ENCODE measurements at places on chromosomes 4 and X.

DNA sequence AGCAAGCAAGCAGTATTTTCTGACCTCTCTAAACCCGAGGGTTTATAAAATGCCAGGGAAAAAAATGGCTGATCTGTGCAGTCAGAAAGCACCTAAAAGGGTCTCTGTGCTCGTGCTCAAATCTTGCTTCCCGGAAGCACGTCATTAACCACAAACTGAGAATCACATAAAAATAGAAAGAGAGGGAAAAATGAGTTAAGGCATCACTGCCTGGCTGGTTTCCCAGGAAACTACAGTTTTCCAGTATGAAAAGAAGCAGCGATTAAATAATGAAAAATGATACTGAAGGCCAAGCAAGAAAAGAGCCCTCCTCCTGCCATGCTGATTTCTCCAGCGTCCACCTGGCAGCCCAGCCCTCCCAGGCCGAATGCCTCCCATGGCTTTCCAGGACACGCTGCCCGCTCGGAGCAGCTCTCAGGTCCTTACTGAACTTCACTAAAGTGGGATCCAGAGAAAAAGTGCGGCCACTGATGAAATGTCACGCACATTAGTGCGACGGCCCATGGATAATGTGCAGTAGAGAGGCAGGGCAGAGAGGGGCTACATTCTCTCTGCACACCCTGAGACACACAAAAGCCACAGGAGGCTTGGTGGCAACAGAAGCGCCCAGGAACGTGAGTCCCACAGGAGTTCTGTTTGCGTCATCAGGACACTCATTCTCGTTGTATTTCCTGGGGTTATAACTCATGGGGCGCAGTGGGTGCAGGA, 80.4 kb downstream of the WFS1 start:
- no peak for DNase-seq

DNA sequence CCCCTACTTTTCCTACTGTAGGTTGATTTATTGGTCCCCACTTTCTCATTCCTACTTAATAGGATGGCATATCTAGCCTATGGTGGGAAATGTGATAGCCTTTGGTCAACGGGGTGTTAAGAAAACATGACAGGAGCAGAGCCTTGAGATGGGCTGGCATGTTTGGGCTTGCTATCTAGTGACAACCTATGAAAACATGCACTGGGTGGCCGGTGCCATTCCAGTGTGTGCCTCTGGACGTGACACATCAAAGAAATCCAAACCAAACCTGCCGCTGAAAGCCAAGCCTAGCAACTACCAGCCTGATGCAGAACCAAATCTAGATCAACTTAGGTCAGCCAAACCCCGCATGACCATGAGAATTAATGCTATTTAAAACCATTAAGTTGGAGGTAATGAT, 317.6 kb downstream of the DMD start:
- no peak for DNase-seq

DNA sequence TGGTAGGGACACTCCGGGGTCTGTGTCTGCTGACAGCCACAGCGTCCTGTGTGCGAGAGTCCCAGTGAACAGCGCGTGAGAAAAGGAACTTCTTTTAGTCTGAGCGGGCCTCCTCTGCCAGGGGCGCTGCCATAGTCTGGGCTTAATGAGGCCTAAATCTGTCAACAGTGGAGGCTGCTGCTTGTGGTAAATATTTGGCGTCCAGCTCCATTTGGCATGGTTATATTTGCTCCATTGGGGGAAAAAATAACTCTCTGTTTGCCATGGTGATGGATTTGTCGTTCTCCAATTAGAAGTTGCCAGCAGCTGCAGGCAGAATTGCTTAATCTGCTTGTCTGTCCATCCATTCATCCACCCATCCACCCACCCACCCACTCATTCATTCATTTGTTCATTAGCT, 71.4 kb upstream of the PSAPL1 start:
- DNase-seq, result no peak

GRCh38 chr4:15068298-15068697, 66.0 kb downstream of the CPEB2 start:
- DNase-seq, result no peak

DNA sequence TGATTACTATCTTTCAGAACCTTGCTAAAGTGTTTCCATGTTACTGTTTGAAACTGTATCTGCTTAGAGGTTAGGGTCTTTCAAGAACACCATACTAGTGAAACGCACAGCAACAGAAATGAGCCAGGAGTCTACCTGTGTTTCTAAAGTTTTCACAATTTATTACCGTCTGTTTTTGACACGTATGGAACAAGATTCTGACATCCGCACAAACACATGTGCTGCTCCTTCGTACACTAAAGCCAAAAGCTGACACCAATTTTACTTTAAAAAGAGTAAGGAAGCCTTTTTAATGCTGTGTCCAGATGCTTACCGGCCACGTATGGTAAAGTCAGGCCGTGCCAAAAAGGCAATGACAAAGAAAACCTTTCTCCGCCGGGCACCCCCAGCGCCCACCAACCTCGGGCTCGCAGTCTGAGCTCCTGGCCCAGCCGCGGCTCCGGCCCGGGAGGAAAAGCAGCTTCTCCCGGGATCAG, 532 bp downstream of the RPS4X start:
- no peak for DNase-seq

DNA sequence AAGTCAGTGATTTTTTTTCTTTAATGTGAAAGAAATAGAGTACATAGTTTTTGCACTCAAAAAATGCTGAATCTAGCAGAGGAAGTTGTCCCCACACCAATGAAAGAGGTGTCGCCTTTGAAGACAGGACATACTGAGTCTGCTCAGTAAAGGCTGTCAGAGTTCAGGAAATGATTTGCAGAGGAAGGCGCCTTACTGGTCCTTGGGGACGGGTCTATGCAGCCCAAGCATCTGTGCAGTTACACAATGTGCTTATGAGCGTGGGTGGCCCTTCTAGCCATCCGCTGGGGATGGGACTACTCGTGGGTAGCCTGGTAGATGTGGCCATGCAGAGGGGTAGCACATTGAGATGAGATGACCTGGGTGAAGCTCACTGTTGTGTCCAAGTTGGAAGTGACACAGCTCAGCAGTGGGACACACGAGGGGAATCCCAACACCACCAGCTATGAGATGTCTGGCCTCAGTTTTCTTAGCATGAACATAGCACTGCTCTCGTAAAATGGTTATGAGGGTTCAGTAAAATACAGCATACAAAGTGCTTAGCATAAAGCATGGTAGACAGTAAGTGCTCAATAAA, 116.5 kb upstream of the RBPJ start:
- no peak for DNase-seq

DNA sequence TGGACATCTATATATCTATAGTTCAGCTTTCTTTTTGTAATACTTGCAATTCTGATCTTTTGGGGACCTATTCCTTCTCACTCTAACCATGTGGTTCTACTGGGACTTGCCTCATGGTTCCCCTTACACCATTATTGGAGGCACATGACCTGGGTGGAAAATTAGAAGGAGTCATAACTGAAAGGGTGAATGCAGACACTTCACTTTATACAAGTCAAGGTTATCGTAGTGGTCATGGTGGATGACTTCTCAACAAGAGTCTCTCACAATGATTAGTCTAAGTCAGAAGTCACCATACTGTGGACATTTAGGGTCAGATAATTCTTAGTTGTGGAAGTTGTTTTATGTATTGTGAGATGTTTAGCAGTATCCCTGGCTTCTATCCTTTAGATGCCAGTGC, 10.5 kb upstream of the EIF4E start:
- DNase-seq, result no peak

DNA sequence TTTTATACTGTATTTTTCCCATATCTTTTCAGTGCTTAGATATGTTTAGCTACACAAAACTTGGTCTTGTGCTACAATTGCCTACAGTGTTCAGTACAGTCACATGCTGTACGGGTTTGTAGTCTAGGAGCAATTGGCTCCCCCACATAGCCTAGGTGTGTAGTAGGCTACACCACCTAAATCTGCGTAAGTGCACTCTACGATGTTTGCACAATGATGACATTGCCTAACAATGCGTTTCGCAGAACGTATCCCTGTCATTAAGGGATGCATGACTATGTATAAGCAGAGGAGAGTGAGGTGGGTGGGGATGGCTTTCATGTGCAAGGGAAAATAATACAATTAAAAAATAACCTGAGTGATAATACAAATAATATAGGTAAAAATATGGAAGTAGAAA, 131.4 kb downstream of the GBA3 start:
- no peak for DNase-seq

GRCh38 chrX:2741386-2741785, 10.5 kb upstream of the XG start:
- no peak for DNase-seq

GRCh38 chrX:95764972-95765451, 919.6 kb upstream of the DIAPH2 start:
- DNase-seq, result no peak

DNA sequence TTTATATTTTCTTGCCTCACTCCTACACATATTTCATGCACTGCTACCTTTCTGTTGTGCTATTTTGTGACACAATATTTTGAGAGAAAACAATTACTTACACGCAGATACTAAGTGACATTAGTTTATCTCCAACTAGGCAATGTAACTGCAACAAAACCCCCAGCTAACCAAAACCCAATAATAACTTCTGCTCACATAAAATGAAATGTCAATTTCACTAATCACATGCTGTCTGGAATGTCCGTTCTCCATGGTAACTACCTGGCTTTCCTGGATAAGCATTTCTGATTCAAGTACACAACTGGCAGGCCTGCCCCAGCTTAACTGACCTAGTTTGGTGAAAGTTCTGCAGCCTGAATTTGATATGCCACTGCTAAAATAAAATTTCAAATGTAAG, 313.5 kb downstream of the TMA16 start:
- DNase-seq, result no peak

- DNase-seq, result no peak
Observed at GRCh38 chrX:40278340-40279090, 180.8 kb upstream of the BCOR start.

DNA sequence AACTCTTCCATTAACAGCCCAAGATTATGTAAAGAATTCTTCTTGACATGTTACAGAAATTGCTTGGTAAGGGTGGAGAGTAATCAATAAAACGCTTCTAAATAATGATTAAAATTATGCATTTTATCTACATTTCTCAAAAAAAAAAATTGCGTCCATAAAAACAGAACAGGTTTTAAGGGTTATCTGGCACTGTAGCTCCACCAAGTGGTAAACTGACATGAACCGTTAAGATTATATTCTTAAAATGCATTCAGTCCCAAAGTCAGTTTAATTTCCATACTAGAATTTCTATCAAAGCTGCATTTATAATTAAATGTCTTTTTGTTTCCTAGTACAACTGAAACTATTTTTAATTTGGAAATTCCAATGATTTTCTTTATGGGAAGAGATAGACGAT, 214.0 kb upstream of the UGT8 start:
- DNase-seq, result no peak

GRCh38 chrX:15790769-15791290, 546 bp downstream of the ZRSR2 start:
- no peak for DNase-seq

DNA sequence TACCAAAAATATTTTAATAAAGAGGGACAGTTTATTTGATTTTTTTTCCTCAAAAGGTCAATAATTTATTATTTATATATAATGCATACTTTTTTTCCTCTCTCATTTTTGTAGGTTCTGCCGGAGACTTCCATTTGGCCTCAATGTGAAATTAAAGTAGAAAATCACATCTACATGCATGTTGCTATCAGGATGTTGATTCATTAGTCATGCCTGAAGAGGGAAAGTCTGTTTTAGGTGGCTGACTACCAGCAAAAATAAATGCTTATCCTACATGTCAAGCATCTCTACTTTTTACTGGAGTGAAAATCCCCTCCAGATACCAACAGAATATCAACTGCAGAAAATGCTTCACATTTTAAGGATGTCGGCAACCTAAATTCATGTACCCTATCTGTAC, 41.5 kb downstream of the KIAA0232 start:
- DNase-seq, result no peak

GRCh38 chr4:136241221-136241986, 1290.9 kb downstream of the PCDH18 start:
- no peak for DNase-seq

DNA sequence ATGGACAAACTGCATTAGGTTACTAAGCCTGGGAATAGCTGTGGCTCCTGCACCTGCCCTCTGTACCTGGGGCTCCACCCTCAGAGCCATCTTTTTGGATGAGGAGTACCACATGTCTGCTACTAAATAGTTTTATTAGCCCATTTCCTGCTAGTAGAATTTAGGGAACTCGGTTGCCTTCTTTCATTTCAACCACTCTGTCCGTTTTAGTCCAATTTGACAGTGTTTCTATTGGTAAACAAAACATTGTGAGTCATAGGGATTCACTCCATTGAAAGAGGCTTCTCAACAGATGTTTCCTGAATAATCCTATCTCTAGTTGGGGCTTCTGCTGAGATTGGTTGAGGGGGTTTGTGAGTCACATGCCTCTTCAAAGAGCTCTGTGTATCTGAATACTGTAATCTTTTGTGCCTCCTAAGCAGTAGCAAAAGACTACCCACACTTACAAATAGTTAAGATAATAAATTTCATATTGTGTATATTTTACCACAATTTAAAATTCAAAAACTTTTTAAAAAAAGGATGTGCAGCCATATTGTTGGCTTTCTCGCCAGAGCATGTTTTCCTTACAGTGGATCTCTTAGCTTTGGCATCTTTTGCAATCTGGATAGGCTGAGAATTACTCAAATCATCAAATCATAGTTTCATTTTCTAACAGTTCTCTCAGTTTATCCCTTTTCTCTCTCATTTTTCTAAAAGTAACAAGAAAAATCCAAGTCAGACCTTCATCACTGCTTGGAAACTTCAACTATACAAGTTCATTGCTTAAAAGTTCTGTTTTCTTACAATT, 9.9 kb downstream of the FAM200B start:
- DNase-seq, result no peak

- no peak for DNase-seq
Observed at GRCh38 chrX:14347523-14347922, 181.8 kb upstream of the GLRA2 start.

GRCh38 chr4:79178760-79179159, 147.1 kb downstream of the NAA11 start:
- no peak for DNase-seq

- peak; percentile 56 for DNase-seq
Observed at GRCh38 chr4:6449746-6450369, 22.6 kb downstream of the PPP2R2C start.
